Caco-2 (cell line): ENCODE measurements at places on chromosomes 7 and 10. TPM values are rescaled to one million over a fixed set of nuclear protein-coding genes. Genes with fewer than 3 reads are reported as not detected.

DNA sequence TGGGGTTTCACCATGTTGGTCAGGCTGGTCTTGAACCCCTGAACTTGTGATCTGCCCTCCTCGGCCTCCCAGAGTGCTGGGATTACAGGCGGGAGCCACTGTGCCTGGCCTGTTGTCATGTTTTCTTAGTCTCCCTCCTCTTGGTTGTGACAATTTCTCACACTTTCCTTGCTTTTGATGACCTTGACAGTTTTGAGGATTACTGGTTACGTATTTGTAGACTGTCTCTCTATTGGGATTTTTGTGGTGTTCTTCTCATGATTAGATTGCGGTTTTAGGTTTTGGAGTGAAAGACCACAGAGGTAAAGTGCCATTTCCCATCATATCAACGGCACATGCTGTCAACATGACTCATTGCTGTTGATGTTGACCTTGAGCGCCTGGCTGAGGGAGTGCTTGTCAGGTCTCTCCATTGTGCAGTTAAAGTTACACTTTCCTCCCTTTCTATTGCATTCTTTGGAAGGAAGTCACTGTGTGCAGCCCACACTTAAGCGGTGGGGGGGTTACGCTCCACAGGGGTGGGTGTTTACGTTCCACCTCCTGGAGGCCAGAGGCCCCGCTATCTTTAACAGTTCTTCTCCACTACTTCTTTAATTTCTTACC lies 10.8 kb downstream of the NEURL1 start:
- DNase-seq: no peak

DNA sequence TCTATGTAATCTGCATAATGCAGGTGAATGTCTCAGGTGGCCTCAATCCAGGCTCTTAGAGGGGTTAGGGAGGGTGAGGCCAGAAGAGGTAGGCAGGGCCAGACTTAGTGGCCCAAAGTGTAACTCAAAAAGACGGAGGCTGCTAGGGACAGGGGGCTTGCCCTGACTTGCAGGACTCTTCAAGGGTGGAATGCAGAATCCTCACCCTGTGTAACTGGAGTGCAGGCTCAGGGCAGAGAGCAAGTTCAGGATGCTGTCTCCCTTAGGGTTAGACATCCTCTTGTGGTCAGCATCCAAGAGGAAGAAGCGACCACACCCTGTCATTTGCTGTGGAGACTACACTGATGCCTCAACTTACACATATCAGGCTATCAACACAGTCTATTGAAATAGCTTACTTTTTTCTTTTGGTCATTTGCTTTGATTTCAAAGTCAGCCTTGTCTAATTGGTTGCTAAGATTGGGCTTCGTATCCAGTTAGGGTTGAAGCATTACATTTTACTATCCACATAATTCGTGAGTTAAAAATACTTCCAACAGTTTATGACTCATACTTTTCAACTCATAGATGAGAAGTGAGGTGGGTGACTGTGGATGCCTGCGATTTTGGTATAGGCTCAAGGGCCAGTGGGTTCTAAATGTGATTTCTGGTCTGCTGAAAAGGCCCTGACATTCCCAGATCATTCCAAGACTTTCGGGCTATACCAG lies 563.6 kb downstream of the SUGCT start:
- DNase-seq: no peak

DNA sequence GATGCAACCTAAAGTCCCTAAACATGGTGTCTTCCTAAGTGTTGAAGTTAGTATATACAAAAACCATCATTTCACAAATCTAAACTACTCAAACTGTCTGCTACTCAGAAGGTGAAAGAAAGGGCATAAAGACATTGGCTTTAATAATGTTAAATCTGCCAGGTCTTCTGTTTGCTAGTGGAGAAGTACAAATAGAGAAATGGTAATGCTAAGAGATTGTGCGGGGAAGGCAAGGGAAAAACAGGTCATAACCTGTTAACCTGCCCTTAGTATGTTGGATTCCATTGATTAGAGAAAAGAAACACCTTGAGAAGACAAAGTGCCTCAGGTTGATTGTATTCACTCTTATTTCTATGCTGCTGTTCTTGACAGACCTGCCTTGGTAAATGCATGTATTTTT lies 80.3 kb downstream of the CALD1 start:
- DNase-seq: no peak

Gene IFIT1B
- total RNA-seq: not detected in 2 replicates

Gene GNAT3
- total RNA-seq: not detected in 2 replicates

- no peak for DNase-seq
These were observed 9.9 kb downstream of the CNNM1 start for GRCh38 chr10:99339077-99339476.

Gene GDF2
- total RNA-seq: not detected in 2 replicates

DNA sequence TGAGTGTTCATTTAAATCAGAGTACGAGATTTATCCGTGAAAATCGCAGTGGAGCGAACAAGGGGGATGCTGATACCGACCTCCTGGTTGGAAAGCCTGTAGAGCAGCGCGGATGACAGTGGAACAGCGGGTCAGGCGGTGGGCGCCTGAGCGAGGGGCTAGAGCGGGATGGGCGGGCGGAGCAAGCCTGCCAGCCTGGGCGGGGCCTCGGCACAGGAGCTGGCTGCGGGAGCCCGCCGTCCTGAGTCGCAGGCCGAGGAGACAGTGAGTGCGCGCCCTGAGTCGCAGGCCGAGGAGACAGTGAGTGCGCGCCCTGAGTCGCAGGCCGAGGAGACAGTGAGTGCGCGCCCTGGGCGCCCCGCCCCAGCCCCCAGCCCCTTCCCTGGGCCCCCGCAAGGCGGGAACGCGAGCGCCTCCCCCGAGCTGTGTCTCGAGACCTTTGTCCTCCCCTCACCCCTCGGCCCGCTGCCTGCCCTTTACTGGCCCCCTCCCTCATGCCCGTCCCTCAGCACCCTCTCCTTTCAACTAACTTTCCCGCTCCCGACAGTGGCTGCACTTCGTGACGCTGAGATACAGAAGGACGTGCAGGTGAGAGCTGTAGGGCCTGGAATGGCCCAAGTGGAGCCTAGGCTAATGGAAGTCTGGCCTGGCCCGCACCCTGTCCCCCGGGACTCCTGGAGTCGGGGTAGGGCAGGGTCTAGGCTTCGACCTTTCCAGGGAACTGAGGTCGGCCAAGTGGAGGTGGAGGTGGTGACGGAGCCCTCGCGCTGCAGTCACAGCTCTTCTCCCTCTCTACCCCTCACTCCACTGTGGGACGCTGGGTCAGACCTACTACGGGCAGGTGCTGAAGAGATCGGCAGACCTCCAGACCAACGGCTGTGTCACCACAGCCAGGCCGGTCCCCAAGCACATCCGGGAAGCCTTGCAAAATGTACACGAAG lies at the start of gene AS3MT:
TSS of gene AS3MT (plus strand) at position 213 of the 941 bp plus-strand sequence. CDS start at position 336, 123 bp downstream.
- DNase-seq: peak; percentile 87

Gene ADCYAP1R1
- not detected in 2 replicates for total RNA-seq

Gene SPACDR
- 0.41 and 0.84 TPM in 2 replicates for total RNA-seq

Gene TYSND1
- 29.4 and 29.8 TPM in 2 replicates for total RNA-seq

Gene HYAL4
- total RNA-seq: 0.14 and 0.68 TPM in 2 replicates

- peak; percentile 70 for DNase-seq
These were observed 14.2 kb downstream of the DUSP5 start for GRCh38 chr10:110511734-110512449.

DNA sequence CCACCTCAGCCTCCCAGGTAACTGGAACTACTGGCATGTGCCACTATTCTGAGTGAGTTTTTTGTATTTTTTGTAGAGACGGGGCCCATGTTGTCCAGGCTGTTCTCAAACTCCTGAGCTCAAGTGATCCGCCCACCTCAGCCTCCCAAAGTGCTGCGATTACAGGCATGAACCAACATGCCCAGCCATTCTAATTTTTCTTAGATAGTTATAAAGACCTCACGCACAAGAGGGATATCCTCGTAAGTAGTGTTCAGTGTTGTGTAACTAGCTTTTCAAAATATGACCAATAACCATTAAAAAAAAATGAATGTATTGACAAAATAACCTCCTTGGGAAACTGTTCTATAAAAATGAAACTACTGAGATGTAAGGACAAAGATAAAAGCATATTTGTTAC lies 90.5 kb upstream of the FERD3L start:
- no peak for DNase-seq

- DNase-seq: no peak
These were observed 72.7 kb downstream of the COL13A1 start for GRCh38 chr10:69874449-69874848.

Gene WDR11
- 53.1 and 59.2 TPM in 2 replicates for total RNA-seq

Gene ARHGEF5
- total RNA-seq: 21.4 and 26.4 TPM in 2 replicates

DNA sequence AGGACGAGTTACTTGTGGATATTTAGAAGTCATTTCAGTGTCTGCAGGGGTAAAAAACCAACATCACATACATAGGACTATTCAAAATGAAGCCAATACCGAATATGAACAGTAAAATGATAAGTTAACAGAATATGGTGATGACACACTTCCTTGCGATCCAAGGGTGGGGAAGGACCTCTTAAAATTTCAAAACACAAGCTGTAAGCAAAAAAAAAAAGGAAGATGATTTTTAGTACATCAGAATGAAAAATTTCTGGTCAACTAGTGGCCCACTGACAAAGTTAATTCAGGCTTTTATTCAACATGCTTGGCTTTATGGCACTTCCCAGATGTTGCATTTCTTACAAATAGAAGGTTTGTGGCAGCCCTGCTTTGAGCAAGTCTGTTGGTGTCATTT lies 19.0 kb upstream of the GALNTL5 start:
- no peak for DNase-seq

DNA sequence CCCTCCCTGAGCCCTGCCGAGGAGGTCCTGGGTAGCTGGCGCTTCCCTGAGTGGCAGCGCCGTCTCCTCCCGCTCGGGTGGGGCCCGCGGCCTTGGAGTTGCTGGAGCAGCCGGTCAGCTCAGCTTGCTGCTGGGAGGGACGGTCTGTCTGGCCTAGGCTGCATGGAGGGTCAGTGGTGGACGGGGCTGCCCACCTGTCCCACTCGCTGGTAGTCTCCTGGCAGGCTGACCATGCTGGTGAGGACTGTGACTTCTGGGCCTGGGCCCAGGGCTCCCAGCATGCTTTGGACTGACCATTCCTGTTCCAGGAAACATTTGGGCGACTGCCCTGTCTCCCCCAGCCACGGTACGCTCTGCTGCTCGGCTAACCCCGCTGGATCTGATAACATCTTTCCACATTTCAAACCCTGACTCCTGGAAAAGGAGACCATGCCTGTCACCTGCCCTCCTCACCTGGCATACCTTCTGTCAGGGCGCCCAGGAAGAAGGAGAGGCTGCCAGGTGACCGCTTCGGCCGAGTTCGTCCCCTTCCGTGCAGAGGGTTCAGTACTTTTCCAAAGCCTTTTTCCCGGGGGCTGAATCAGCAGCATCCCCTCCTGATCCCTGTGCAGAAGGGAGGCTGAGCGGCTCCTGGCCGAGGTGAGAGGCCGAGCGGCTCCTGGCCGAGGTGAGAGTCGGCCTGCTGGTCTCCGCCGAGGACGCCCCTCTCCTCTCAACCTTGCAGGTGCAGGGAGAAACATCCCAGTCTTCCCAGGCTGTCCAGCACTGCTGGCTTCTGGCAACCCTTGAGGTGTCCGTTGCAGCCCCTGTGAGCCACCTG lies 43.4 kb downstream of the FAM20C start:
- DNase-seq: no peak

Gene ATP6V0A4
- total RNA-seq: 1.2 and 1.5 TPM in 2 replicates

DNA sequence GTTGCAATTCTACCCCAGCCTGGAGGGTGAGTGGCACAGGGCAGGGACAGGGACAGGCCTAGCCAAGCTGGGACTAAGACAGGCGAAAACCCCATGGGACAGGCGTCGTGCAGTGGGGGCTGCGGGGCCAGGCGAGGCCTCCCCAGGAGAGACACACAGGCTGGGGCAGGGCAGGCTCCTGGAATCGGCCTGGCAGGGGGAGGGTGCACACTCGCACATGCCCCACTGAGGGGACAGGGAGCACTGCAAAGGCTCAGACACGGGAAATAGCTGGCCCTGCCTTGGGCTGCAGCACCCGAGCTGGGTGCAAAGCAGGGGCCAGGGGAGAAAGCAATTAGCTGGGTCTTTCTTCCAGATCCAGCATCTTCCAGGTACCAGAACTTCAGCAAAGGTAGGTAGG lies 10.4 kb downstream of the LAT2 start:
- no peak for DNase-seq

Gene EPO
- 0.72 and 1.1 TPM in 2 replicates for total RNA-seq

- DNase-seq: no peak
These were observed 28.1 kb downstream of the SLIT1 start for GRCh38 chr10:97157578-97158095.

DNA sequence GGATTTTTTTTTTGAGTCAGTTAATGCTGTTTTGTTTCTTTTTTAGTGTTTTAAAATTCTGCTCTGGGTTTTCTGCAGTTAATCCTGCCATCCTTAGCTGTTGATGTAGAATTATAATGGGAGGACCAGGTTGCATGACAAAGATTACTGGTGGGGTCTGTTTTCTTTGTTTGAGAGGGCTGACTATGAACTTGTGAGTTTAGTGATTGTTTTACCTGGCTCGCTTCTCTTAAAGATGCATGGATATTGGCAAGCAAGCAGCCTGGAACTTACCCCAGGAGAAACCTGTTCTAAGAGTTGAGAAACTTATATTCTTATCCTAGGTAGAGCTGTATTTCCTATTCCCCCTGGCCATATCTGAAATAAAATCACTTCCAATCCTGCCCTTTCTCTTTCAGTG lies 727.8 kb downstream of the GRM8 start:
- DNase-seq: no peak

Gene HKDC1
- total RNA-seq: 18.7 and 24.5 TPM in 2 replicates

DNA sequence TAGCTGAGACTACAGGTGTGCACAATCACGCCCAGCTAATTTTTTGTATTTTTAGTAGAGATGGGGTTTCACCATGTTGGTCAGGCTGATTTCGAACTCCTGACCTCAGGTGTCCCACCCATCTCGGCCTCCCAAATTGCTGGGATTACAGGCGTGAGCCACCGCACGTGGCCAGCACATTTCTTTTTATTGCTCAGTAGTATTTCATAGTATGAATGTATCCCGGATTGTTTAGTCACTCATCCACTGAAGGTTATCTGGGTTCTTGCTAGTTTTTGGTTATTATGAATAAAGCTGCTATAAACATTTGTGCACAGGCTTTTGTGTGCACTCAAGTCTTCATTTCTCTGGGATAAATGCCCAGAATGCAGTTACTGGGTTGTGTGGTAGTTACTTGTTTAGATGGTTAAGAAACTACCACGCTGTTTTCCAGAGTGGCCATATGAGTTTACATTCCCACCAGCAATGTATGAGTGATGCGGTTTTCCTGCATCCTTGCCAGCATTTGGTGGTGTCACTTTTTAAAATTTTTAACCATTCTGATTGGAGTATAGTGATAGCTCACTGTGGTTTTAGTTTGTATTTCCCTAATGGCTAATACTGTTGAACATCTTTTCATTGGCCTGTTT lies 275.8 kb upstream of the LYZL1 start:
- DNase-seq: no peak

Gene ABCB8
- total RNA-seq: 30.1 and 30.8 TPM in 2 replicates

DNA sequence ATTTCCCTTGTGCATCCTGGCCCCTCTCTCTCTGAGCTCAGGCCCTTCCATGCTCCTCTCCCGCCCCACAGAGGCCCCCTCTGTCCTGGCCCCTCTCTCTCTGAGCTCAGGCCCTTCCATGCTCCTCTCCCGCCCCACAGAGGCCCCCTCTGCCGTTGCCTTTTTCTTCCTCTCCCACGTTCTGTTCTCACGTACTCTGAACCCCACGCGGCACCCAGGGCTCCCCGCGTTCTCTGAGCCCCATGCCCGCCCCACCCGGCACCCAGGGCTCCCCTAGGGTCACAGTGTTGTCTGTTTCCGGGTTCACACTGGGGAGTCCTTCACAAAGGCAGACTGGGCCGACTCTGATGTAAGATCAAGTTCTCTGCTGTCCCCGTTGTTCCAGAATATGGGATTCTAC lies 336.8 kb downstream of the DNAJB6 start:
- peak; percentile 32 for DNase-seq

GRCh38 chr7:158469396-158470051 lies 118.1 kb downstream of the PTPRN2 start:
- no peak for DNase-seq
